HS-27A (cell line): ENCODE measurements at places on chromosomes 12 and 14.

DNA sequence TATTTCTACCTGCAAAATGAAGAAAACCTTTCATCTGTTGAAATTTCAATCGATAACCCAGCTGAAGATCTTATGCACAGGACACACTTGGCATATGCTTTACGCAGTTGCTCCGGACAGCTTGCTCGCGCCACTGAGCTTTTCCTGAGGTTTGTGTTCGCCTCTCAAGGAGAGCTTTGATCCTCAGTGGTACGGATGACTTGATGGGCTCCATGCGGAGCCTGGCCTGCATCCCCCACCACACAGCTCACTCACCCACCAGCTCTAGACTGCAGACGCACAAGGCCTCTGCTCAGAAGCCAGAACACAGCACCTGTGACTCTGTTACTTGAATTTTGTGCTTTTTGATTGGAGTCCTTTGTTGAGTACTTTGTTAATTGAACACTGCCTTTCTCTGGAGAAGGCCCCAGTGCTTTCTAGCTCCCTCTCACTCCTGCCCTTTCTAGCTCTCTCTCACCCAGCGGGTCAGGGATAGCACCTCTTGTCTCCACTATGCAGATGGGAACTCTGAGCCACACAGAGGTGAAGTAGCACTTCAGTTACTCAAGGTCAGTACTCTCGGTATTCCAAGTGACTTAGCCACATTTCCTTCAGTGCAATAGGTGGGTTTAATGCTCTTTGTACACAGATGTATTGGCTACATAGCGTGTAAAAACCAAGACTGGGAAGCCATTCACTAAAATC is 52.1 kb downstream of the TBC1D30 start:
- no peak for DNase-seq

GRCh38 chr14:75562489-75562888 is 15.9 kb upstream of the FLVCR2 start:
- no peak for DNase-seq

DNA sequence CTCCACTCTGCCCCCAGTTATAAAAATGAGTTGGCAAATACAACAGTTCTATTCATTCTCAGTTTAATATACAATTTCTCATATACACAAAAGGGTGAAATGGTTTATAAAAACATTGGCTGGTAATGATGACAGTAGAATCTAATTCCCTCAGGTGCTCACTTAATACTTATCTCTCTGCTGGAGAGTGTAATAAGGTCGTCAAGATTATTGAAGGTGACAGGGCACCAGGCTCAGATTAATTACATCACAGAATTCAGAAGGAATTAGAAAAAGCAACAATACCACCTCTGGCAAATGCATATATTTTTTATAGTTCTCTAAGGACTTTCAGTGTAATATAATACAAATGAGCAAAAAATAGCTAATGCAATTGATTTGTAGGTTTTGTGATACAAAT is 42.3 kb downstream of the ATXN7L3B start:
- DNase-seq = no peak

- DNase-seq = peak; percentile 31
These were observed 81.1 kb upstream of the ST8SIA1 start for GRCh38 chr12:22415342-22416309.

GRCh38 chr12:119804011-119804641 is 73.0 kb downstream of the CIT start:
- no peak for DNase-seq

GRCh38 chr12:96985515-96986362 is 78.7 kb downstream of the NEDD1 start:
- DNase-seq = no peak

GRCh38 chr14:56292970-56293369 is 174.8 kb downstream of the PELI2 start:
- DNase-seq = no peak

DNA sequence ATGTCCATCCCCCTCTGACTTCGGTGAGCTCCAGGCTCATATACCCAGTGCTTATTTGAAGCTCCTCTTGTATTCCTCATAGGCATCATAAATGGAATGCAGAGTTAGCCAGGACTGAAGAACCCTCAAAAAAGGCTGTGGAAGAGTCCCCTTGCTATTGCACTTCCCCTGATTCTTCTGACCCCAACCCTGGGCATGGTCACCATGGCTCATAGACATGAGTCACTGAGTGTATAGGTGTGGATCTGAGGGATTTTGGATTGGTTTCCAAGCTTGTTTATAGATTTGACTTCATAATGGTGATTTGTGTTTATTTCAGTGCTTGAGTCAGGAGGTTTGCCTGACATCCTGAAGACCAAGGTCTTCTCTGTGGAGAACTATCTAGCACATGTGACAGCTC is 98.4 kb upstream of the SLC38A2 start:
- DNase-seq = no peak

DNA sequence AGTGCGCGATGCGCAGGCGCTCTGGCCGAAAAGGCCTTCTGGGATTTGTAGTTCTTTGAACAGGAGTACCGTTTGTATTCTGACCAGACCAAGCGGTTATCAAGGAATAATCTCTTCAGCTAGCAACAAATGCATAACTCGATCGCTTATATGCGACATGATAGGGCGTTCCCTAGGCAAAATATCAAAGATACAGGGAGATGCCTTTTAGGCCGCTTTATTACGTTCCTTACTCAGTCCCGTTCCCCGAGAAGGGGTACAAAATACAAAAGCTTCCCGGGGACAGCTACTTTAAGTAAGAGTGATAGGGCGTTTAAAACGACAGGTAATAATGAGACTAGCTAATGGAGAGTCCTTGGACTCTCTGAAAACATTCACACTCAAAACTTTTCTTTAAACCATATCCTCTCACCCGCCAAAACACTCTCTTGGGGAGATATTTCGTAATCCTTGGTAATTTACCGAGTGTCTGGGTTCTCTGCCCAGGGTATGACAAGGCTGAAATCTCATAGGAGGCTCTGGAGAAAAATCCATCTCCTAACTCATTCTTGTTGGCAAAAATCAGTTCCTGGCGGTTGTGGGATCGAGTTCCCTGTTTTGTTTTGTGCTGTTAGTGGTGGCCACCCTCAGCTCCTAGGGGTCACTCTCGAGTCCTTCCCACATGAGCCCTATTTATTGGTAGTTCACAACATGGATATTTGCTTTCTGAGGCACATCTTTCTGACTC is 412 bp upstream of the SNW1 start:
- DNase-seq = peak; percentile 14

DNA sequence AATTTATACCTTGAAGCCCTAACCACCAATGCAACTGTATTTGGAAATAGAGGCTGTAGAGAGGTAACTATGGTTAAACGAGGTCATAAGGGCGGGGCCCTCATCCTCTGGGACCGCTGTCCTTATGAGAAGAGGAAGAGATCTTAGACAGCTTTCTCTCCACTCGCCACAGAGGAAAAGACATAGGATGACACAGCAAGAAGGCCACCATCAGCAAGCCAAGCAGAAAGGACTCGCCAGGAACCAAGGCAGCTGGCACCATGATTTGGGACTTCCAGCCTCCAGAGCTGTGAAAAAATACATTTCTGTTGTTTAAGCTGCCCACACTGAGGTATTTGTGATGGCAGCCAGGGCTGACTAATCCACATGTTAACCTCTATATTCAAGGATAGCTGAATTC is 30.4 kb upstream of the BCAT1 start:
- DNase-seq = no peak

DNA sequence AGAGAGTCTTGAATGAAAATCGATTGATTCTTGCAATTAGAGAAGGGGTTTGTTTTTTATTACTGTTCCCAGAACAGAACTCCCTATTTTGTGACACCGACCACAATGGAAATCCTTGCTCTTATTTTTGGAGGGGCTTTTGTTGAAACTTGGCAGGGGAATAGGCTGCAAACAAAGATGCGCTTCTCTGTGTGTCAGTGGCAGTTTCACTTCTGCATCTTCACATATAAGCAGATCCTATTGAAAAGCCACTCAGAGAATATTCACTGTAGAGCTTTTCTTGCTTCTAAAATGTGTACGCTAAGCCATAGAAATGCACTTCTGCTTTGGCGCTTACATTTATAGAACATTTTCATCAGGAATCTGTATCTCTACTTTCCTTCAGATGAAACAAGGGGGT is 1822.4 kb upstream of the SEL1L start:
- no peak for DNase-seq

DNA sequence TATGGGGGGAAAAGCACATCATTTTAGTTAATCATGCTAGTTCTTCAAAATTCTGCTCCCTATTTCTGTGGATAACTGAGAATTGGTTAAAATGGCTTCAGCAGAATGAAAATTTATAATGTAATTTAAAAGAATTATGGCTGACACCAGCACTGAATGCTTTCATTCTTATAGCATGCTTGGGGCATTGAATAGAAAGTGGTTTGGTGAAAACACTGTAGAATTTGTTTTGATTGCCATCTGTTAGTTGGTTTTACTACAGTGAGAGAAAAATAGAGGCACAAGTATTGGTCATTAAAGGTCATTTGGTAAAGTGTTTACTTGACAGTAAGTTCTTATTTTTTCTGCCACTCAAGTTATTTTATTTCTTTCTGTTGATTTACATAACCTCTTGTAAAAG is 70.8 kb downstream of the PRORP start:
- DNase-seq = no peak

- no peak for DNase-seq
These were observed 10.6 kb downstream of the DDX54 start for GRCh38 chr12:113174461-113175384.

DNA sequence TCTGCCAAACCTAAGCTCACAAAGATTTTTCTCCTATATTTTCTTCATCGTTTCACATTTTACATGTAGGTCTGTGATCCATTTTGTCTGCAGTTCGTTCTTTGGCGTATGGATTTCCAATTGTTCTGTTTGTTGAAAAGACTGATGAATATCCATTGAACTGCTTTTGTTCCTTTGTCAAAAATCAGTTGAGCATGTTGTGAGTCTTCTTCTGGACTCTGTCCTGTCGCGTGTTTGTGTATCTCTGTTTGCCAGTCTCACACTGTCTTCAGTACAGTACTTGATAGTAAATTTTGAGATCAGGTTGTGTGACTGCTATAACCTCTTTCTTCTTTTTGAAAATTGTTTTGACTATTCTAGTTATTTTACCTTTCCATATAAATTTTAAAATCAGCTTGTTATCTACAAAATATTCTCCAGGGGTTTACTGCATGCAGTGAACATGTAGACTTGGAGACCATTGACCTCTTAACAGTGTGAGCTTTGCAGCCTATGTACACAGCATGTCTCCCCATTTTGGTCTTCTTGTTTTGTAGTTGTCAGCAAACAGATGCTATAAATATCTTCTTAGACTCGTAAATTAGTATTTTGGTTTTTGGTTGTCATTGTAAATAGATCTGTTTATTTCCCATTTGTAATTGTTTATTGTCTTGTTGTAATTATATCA is 94.0 kb upstream of the DYNC1H1 start:
- no peak for DNase-seq

- no peak for DNase-seq
These were observed 2.6 kb downstream of the SMIM41 start for GRCh38 chr12:52082026-52082668.

DNA sequence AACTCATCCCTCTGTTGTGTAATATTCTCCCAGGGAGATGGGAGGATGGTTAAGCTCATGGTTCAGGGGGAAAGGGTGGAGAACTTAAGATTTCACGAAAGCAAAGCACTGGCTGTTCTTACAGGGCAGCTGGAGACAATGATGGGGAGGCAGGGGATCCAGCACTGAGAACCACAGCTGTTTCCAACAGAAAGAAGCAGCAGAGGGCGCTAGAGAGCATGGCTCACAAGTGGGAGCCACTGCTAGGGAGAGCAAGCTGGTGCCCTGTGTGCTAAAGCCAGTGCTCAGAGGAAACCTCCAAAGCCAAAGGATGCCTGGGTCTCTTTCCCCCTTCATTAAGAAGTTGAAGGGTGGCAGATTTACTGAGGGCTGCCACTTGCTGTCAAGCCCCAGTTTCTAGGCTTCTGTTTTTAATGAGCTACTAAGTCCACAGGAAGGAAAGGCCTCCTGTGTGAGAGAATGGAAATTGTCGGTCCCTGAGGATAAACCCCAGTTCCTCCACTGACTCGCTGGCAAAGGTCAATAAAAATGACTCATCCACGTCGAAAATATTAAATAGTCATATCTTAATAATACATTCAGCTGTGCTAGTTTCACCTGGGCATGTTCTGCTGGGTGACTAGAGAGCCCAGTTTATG is 199.7 kb downstream of the ANO2 start:
- peak; percentile 63 for DNase-seq

- no peak for DNase-seq
These were observed 3.6 kb downstream of the EID3 start for GRCh38 chr12:104306943-104307654.

- DNase-seq = no peak
These were observed 136.4 kb downstream of the ZFP36L1 start for GRCh38 chr14:68656452-68656851.
